ENCODE measurements at places on chromosomes 12 and 14.

DNA sequence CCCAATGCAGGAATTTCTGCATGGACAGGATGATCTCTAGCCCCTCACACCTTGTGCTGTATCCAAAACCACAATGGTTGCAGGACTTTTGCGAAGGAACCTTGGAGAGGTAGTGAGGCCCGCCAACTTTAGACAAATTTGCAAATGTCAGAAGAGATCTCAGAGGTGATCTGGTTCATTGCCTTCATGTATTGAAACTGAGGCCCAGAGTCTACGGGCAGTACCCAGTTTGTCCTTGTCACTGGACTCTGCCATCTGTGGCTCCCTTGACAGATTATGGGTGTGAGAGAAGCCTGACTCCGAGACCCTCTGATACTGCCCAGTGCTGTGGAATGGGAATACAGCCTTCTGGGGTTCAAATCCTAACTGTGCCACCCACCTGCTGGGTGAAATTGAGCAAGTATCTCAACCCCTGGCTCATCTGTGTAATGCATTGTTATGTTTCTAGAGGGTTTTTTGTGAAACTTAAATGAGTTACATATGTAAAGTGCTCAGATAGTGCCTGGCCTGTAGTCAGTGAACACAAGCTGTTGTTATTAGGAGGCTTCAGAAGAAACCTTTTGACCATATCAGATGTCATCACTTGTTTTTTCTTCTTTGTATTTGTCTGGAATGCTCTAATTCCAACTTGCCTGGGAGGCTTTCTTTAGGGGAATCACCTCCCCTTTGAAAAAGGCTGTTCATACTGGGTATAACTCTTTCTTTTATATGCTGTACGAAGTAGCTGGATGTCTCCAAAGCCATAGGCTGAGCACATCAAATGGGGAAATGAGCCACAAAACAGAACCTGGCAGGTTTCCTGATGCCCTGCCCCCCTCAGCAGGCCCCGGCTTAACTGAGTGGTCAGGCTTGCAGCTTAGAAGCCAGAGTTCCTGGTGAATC is 71.4 kb upstream of the SRSF5 start:
- no peak for DNase-seq

GRCh38 chr14:80567905-80568536 is 356.7 kb upstream of the DIO2 start:
- peak; percentile 56 for DNase-seq

DNA sequence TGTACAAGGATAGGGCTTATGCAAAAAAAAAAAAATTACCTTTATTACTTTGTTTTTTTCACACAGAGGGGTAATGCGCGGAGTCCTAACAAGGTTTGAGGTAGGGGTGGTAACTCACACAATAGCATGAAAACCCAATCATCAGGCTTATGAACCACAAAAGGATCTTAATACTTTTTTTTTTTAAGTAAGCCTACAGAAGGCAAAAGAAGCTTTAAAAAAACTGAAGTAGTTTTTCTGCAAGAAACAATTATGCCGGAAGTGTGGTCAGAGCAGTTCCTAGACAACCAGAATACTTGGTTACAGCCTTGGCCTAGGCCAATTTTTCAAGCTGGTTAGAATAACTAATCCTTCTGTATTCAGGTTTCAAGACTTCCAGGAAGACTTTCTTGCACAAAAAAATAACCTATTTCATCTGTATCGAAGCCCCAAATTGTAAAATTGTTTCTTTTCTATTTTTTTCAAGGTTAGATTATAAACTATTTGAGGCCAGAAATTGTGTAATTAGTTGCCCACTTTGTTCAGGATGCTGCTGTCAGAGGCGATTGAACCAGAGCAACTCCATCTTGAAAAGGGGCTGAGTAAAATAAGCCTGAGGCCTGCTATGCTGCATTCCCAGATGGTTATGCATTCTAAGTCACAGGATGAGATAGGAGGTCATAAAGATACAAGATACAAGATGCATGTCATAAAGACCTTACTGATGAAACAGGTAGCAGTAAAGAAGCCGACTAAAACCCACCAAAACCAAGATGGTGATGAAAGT is 1.8 kb upstream of the GNS start:
- no peak for DNase-seq

DNA sequence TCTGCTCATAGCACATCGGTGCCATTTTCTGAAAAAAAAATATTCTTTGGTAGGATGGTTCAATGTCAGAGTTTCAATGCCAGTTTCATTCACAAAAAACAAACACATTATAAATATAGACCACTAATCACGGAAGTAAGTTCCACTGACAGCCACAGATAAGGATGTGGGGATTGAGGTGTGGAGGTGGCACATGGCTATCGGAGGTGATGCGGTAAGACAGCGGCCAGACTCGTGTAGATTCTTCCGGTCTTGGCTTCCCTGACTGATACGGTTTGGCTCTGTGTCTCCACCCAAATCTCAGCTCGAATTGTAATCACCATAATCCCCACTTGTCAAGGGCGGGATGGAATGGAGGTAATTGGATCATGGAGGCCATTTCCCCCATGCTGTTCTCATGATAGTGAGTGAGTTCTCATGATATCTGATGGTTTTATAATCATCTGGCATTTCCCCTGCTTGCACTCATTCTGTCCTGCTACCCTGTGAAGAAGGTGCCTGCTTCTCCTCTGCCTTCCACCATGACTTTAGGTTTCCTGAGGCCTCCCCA is 693.4 kb downstream of the VRK1 start:
- no peak for DNase-seq

GRCh38 chr12:123165537-123165936 is 14.6 kb upstream of the PITPNM2 start:
- DNase-seq = no peak

- no peak for DNase-seq
These were observed 64.7 kb downstream of the AVPR1A start for GRCh38 chr12:63086149-63086915.

- no peak for DNase-seq
These were observed 48.5 kb downstream of the BAZ2A start for GRCh38 chr12:56581418-56582145.

GRCh38 chr12:85060916-85061315 is 24.8 kb downstream of the LRRIQ1 start:
- DNase-seq = no peak

DNA sequence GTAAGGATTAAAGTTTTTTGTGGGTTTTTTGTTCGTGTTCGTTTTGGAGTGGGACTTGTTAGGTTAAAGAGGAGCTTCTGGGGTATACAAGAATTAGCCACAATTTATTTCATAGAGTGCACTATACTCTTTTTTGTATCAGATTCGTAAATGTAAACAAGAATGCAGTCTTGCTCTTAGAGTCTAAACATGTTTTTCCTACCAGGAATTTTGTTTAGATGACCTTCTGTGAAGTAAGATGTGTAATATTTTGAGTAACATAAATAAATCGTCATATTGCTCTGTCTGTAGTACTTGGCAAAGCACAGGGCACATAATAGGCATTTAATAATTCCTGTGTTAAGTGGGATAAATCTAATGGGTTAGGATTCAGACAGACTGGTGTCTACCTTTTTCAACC is 9.6 kb downstream of the CNOT2 start:
- DNase-seq = no peak

DNA sequence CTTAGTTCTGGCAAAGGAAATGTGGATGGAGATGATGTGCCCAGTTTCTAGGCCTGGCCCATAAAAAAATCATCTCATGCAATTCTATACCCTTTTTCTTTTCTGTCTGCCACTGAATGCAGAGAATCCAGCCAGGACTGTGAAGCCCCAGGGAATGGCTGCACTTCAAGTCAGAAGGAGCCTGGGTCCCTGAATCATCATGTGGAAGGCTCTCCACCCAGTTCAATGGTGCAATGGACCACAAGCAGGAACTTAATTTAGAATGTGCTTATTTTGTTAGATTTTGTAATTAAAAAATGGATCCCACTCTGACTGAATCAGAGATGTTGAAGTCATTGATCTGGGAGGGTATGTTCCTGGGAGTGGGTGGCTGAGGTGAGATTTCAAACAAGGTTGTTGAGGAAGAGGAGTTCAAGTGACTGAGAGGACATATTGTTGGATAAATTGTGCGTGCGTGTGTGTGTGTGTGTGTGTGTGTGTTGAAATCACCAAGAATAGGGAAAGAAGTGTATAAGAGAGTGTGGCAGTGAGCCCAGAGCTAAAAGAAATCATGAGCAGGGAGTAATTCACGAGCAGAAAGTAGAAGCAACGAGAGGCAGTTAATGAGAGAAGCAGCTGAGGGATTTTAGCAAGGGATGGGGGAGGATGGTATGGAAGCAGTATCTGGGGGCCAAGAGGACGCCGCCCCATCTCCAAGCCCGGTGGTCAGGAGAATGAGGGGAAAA is 125.4 kb downstream of the TMX1 start:
- DNase-seq = no peak

GRCh38 chr12:95940514-95940913 is 1.9 kb downstream of the CCDC38 start:
- DNase-seq = no peak

GRCh38 chr12:34607520-34608195 is 585.4 kb downstream of the ALG10 start:
- DNase-seq = no peak

DNA sequence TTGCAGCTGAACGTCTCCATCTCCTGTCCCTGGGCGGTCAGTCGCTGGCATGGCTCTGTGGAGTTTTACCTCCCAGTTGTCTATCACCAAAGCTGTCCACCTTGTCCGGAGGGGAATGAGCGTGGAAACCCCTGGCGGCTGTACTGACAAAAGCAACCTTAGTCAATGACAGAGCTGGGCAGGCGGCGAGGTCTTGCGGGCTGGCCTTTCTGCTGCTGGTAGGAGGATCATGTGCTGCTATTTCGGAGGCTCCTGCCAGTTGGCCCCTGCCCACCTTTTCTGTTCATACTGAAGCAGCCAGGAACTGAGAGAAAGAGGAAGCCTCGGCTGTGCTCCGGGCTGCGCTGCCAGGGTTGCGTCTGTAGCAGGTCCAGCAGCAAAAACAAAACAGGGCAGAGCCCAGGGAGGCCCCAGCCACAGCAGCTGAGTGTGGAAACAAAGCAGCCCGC is 57.7 kb downstream of the HMGA2 start:
- no peak for DNase-seq

DNA sequence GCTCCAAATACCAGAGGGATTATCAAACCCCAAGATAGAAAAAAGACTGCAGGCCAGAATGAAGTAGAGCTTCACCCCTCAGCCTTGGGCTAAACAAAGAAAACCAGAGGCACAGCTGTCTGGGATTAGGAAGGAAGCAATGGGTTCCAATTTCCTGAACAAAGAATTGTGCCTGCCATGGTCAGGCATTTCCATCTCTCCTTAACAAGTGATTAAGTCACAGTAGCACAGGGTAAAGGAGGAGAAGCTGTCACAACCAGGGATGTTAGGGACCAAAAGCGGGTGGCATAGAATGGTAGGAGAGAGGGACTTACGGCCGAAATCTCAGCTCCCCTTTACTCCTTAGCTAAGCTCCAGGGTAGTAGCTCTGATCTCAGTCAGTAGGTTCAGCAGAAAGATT is 33.9 kb downstream of the SPTLC2 start:
- DNase-seq = no peak

- no peak for DNase-seq
These were observed 59.4 kb downstream of the GARIN6 start for GRCh38 chr12:99706736-99707473.

GRCh38 chr14:52023518-52023917 is 34.2 kb downstream of the RTRAF start:
- no peak for DNase-seq

DNA sequence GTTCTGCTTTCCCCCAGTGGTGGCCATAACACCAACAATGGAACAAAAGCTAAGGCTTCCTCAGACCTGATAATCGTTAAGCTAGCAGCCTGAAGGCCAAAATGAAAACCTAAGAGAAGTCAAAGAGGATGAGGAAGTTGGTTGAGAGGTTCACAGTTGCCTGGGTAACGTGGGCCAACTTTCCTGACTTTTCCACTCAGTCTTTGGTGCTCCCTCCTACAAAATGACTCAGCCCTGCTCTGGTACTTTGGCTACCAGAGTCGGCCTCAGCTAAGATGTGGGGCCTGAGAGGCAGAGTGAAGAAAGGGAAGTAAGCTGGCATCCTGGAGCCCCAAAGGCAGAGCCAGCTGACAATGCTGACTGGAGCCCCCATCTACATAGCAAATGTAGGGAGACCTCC is 14.9 kb upstream of the FKBP11 start:
- no peak for DNase-seq

DNA sequence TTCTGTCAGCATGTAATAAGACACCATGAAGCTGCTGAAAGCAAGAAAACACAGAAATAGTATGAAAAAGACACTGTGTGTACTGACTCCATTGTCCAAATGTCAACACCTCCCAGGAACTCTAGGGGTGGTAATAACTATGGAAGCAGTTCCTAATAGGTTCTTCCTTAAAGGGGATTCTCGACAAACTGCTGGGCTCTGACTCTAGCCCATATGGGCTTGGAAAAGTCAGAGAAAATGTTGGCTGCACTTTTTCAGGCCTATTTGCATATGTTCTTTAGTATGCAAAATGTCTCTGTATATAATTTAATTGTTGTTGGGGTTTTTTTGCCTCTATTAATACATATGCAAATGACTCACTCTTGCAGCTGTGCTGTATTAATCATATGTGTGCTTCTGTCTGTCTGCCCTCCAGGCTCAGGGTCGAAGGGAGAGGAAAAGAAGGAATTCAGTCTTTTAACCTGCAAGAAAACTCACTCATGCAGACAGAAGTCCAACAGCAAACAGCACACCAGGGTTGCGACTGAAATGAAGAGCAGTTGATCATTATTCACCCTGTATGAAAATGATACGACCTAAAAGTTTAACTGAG is 317.6 kb downstream of the SOX5 start:
- no peak for DNase-seq

GRCh38 chr12:121003650-121004049 is 12.6 kb downstream of the C12orf43 start:
- DNase-seq = no peak

GRCh38 chr12:116099652-116100432 is 177.7 kb downstream of the MED13L start:
- DNase-seq = no peak

GRCh38 chr14:19801118-19801464 is 2.5 kb upstream of the OR4N2 start:
- no peak for DNase-seq

DNA sequence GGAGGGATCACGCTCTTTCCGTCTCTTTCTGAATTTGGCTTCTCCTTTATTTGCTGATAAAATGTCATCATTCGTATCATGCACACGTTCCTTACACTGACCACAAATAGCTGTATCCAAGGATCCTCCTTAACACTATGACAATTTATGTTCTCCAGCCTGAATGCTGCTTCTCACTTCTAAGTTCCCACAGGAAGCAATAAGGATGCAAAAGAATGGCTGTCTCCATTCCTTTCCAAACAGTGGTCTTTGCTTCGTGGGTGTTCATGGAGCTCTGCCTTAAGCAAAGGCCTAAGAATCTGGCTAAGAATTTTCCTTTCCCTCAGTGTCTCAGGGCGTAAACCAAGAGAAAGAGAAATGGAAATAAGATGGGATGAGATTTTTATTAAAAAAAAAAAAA is 200.2 kb downstream of the ITPR2 start:
- DNase-seq = no peak

All from non-pigmented ciliary epithelial cell (primary cell).